IgD-negative memory B cell (primary cell): ENCODE measurements at places on chromosomes 4 and X. TPM values are rescaled to one million over a fixed set of nuclear protein-coding genes. Genes with fewer than 3 reads are reported as not detected.

SCRG1 gene
- polyA plus RNA-seq = not detected

PPP4R3C gene
- not detected for polyA plus RNA-seq

GLRA2 gene
- polyA plus RNA-seq = not detected

FANCB gene
- polyA plus RNA-seq = 4.3 TPM

PRKG2 gene
- 0.99 TPM for polyA plus RNA-seq

ESX1 gene
- polyA plus RNA-seq = not detected

SATL1 gene
- 0.05 TPM for polyA plus RNA-seq

NSG1 gene
- polyA plus RNA-seq = 0.69 TPM

HMGN5 gene
- 1.1 TPM for polyA plus RNA-seq

HSD17B13 gene
- polyA plus RNA-seq = not detected

CRLF2 gene
- not detected for polyA plus RNA-seq

MAP7D3 gene
- polyA plus RNA-seq = 8.7 TPM

PAGE4 gene
- polyA plus RNA-seq = not detected

FAT4 gene
- not detected for polyA plus RNA-seq

PCDH10 gene
- polyA plus RNA-seq = not detected

MAGEA1 gene
- not detected for polyA plus RNA-seq

ATOH1 gene
- polyA plus RNA-seq = not detected

POU3F4 gene
- polyA plus RNA-seq = not detected

ADAD1 gene
- not detected for polyA plus RNA-seq

MAGEE2 gene
- polyA plus RNA-seq = not detected

HSFX4 gene
- polyA plus RNA-seq = not detected

APLN gene
- not detected for polyA plus RNA-seq

TMEM255A gene
- 0.33 TPM for polyA plus RNA-seq

GPC3 gene
- polyA plus RNA-seq = 0.10 TPM

F8A2 gene
- not detected for polyA plus RNA-seq

RTL3 gene
- not detected for polyA plus RNA-seq

TMSB15A gene
- polyA plus RNA-seq = not detected

FAM47E gene
- polyA plus RNA-seq = not detected

DMRTC1B gene
- 5.9 TPM for polyA plus RNA-seq

TIGD4 gene
- polyA plus RNA-seq = 0.28 TPM

CENPVL1 gene
- not detected for polyA plus RNA-seq

SYTL4 gene
- polyA plus RNA-seq = 0.11 TPM

MGAT4D gene
- not detected for polyA plus RNA-seq

FAM53A gene
- 1.5 TPM for polyA plus RNA-seq

ZNF41 gene
- polyA plus RNA-seq = 8.6 TPM

SLIT2 gene
- not detected for polyA plus RNA-seq

XAGE2 gene
- polyA plus RNA-seq = not detected

SPARCL1 gene
- polyA plus RNA-seq = not detected

NHS gene
- polyA plus RNA-seq = not detected

ZAR1 gene
- polyA plus RNA-seq = not detected

SLC9B1 gene
- polyA plus RNA-seq = 0.93 TPM

GK gene
- 8.1 TPM for polyA plus RNA-seq

KCND1 gene
- polyA plus RNA-seq = 0.13 TPM

RNF128 gene
- polyA plus RNA-seq = not detected

DIPK2B gene
- polyA plus RNA-seq = not detected

BMP3 gene
- polyA plus RNA-seq = 0.05 TPM

MAGEA8 gene
- not detected for polyA plus RNA-seq

F8A3 gene
- 2.5 TPM for polyA plus RNA-seq
